ENCODE measurements at places on chromosomes 6 and 20.

DNA sequence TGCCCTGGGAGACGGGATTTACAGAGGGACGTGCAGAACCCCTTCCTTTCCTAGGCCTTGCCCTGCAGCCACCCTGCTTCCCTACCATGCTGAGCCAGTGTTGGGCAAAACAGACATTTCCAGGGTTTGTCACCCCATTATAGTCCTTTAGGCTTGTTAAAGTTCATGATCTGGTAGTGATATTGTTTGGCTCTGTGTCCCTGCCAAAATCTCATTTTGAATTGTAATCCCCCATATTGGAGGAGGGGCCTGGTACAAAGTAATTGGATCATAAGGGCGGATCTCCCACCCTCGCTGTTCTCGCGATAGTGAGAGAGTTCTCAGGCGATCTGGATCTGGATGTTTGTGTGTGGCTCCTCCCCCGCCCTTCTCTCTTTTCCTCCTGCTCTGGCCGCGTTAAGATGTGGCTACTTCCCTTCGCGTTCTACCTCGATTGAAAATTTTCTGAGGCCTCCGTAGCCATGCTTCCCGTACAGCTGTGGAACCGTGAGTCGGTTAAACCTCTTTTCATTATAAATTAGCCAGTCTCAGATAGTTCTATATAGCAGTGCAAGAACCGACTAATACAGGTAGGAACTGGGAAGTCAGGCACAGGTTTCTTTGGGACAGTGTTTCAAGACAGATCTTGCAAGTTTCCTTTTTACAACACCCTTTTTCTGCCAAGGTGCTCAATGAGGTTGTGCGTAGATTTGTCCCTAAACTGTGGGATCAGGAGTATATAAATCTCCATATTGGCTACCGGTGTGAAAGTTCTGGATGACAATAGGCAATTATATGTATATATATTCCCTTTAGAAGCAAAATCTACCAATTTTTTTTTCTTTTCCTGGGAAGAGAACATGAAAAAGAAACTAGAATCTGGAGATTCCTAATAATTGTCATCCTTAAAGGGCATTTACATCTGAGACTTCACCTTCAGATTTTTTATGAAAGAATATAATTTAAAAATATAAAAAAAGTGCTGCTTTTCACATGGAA, 152.1 kb downstream of the SAMD5 start:
- no peaks in the 10 kb centered on the region for H3K4me1 ChIP-seq
- no peak overlapping the region for H3K27ac ChIP-seq
- no peak overlapping the region for H3K4me3 ChIP-seq
- H3K36me3 ChIP-seq, result no peaks in the 10 kb centered on the region
- H3K27me3 ChIP-seq, result no peaks in the 10 kb centered on the region

- peak overlapping the region; percentile 14 for H3K4me3 ChIP-seq
- H3K36me3 ChIP-seq, result no peaks in the 10 kb centered on the region
- DNase-seq, result peak; percentile 78
Measured at GRCh38 chr20:53643031-53643832, 49.6 kb upstream of the ZNF217 start.

GRCh38 chr20:23142162-23143050, 56.3 kb upstream of the CD93 start:
- no peaks in the 10 kb centered on the region for H3K4me1 ChIP-seq
- DNase-seq, result no peak
- no peaks in the 10 kb centered on the region for H3K27me3 ChIP-seq
- peak overlapping the region; percentile 16 for H3K27ac ChIP-seq
- no peak overlapping the region for H3K4me3 ChIP-seq

GRCh38 chr6:26300828-26301227, 64.2 kb upstream of the BTN3A2 start:
- no peaks in the 10 kb centered on the region for H3K27me3 ChIP-seq
- DNase-seq, result no peak
- H3K4me1 ChIP-seq, result peaks cover 11% of the 10 kb centered on the region
- no peak overlapping the region for H3K4me3 ChIP-seq
- no peak overlapping the region for H3K27ac ChIP-seq

DNA sequence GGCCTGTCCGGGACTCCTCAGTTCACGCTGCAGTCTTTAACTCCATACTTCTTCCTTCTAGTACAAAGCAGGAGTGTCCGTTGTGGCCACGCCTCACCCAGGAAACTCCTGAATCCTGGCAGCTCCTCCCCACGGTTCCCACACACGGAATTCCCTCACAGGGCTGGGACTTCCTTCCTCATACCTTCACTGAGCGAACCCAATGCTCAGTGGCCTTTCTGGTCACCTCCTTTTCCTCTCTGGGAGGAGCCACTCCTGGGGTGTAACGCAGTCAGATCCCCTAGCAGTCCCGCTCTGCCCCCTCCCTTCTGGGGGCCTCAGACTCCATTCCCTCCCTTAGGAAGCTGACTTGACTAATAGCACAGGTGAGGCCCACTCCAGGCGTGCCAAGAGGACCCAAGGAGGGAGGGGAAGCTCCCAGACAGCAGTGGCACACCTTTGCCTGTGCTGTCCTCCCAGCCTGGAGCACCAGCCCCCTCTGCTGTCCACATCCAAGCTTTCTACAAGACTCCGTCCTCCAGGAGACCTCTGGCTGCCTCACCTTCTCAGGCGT, at the start of gene SLC52A3:
Gene SLC52A3, minus strand, starts transcription at position 75 of the 553 bp plus-strand sequence. CDS start 2,726 bp downstream, outside the sequence.
- no peaks in the 10 kb centered on the region for H3K4me1 ChIP-seq
- no peak within 1 kb of the TSS for H3K4me3 ChIP-seq
- no peak within 1 kb of the TSS for H3K27ac ChIP-seq

GRCh38 chr6:12578751-12579150, 137.8 kb upstream of the PHACTR1 start:
- H3K36me3 ChIP-seq, result no peaks in the 10 kb centered on the region
- DNase-seq, result no peak
- H3K27ac ChIP-seq, result no peak overlapping the region
- no peaks in the 10 kb centered on the region for H3K4me1 ChIP-seq

DNA sequence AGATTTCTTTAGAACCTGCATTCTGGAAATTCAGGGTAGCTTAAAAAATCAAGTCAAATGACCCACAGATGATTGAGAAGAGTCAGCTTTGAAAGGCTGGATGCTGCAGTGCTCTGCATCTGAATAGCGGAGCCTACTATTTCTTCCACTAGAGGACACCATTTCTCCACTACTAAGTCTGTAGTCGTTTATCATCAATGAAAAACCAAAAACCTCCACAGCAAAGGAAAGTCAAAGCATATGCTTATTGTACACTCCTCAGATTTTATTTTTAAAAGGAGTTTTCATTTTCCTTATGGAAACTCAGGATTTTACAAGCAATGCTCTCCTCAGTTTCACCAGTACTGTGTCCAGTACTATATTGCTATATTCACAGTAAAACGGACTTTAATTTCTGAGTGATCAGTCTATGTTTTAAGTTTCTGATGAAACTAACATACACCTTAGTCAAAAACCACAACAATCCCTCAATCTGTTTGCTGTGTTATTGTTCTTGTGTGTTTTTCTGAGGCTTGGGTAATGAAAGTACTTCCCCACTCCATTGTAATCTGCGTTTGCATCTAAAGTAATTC, 50.5 kb upstream of the ENPP5 start:
- no peak overlapping the region for H3K27ac ChIP-seq
- no peak overlapping the region for H3K4me3 ChIP-seq
- DNase-seq, result no peak
- H3K27me3 ChIP-seq, result no peaks in the 10 kb centered on the region
- no peaks in the 10 kb centered on the region for H3K36me3 ChIP-seq

DNA sequence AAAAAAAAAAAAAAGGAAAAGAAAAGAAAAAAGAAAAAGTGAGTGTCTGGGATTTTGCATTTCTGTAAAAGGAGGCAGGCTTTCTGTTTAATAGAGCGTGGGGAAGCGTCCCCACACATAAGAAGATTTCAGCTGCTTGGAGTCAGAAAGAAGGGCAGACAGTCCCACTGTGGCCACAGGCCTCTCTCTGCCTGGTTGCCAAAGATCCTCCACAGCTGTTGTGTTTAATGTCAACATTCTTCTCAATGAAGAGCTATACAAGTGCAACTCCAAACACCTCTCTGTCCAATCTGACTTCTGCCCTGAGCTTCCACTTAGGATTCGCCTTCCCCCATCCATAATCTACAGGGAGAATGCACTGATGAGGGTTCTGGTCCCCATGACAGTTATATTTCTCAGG, 64.3 kb upstream of the MLN start:
- H3K36me3 ChIP-seq, result no peaks in the 10 kb centered on the region
- no peaks in the 10 kb centered on the region for H3K27me3 ChIP-seq
- H3K4me1 ChIP-seq, result peaks cover 13% of the 10 kb centered on the region
- DNase-seq, result no peak
- no peak overlapping the region for H3K4me3 ChIP-seq

- H3K4me1 ChIP-seq, result no peaks in the 10 kb centered on the region
- peaks cover 5% of the 10 kb centered on the region for H3K27me3 ChIP-seq
- no peaks in the 10 kb centered on the region for H3K36me3 ChIP-seq
- DNase-seq, result peak; percentile 56
Measured at GRCh38 chr20:815914-816606, 17.5 kb upstream of the FAM110A start.

- no peak overlapping the region for H3K27ac ChIP-seq
- no peaks in the 10 kb centered on the region for H3K27me3 ChIP-seq
- H3K4me3 ChIP-seq, result no peak overlapping the region
- peaks cover 27% of the 10 kb centered on the region for H3K4me1 ChIP-seq
Measured at GRCh38 chr6:36094753-36095496, 35.4 kb upstream of the MAPK13 start.

DNA sequence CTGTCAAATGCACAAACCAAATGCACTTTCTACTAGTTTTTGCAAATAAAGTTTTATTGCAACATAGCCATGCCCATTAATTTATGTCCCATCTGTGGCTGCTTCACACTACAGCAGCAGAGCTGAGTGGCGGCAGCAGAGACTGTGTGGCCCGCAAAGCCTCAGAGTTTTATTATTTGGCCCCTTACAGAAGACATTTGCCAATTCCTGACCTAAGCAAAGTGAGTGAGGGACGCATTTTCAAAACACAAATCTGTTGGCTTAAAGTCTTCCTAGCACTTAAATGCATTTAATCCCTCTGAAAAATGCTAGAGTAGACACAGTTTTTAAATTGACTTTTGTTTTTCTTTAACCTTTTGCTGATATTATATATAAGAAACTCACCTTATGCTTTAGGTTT, 126.4 kb downstream of the PHACTR3 start:
- no peaks in the 10 kb centered on the region for H3K27me3 ChIP-seq
- no peaks in the 10 kb centered on the region for H3K36me3 ChIP-seq
- DNase-seq, result no peak
- no peak overlapping the region for H3K4me3 ChIP-seq
- H3K27ac ChIP-seq, result no peak overlapping the region
- no peaks in the 10 kb centered on the region for H3K4me1 ChIP-seq

GRCh38 chr6:75234126-75234865, 9.3 kb downstream of the COX7A2 start:
- H3K36me3 ChIP-seq, result peaks cover 4% of the 10 kb centered on the region
- DNase-seq, result no peak
- H3K27me3 ChIP-seq, result no peaks in the 10 kb centered on the region
- H3K4me3 ChIP-seq, result no peak overlapping the region
- H3K27ac ChIP-seq, result no peak overlapping the region
- H3K4me1 ChIP-seq, result no peaks in the 10 kb centered on the region

GRCh38 chr6:170025935-170026750, 264.7 kb downstream of the DLL1 start:
- no peaks in the 10 kb centered on the region for H3K4me1 ChIP-seq
- H3K36me3 ChIP-seq, result no peaks in the 10 kb centered on the region
- no peak overlapping the region for H3K4me3 ChIP-seq
- H3K27me3 ChIP-seq, result no peaks in the 10 kb centered on the region
- DNase-seq, result no peak
- no peak overlapping the region for H3K27ac ChIP-seq

GRCh38 chr20:574297-574942, 30.8 kb upstream of the CSNK2A1 start:
- no peak for DNase-seq
- H3K4me1 ChIP-seq, result no peaks in the 10 kb centered on the region
- no peak overlapping the region for H3K27ac ChIP-seq
- no peak overlapping the region for H3K4me3 ChIP-seq

GRCh38 chr6:136593748-136594490, 43.7 kb upstream of the MAP7 start:
- no peaks in the 10 kb centered on the region for H3K27me3 ChIP-seq
- H3K27ac ChIP-seq, result no peak overlapping the region
- H3K36me3 ChIP-seq, result peaks cover 34% of the 10 kb centered on the region
- peaks cover 12% of the 10 kb centered on the region for H3K4me1 ChIP-seq
- peak; percentile 41 for DNase-seq
- peak overlapping the region; percentile 13 for H3K4me3 ChIP-seq

GRCh38 chr20:17236766-17237165, 9.9 kb downstream of the PCSK2 start:
- no peaks in the 10 kb centered on the region for H3K36me3 ChIP-seq
- DNase-seq, result no peak
- no peaks in the 10 kb centered on the region for H3K27me3 ChIP-seq
- H3K27ac ChIP-seq, result no peak overlapping the region

- no peak overlapping the region for H3K4me3 ChIP-seq
- no peaks in the 10 kb centered on the region for H3K4me1 ChIP-seq
- no peak for DNase-seq
- no peak overlapping the region for H3K27ac ChIP-seq
Measured at GRCh38 chr6:105492706-105493673, 90.1 kb upstream of the PREP start.

DNA sequence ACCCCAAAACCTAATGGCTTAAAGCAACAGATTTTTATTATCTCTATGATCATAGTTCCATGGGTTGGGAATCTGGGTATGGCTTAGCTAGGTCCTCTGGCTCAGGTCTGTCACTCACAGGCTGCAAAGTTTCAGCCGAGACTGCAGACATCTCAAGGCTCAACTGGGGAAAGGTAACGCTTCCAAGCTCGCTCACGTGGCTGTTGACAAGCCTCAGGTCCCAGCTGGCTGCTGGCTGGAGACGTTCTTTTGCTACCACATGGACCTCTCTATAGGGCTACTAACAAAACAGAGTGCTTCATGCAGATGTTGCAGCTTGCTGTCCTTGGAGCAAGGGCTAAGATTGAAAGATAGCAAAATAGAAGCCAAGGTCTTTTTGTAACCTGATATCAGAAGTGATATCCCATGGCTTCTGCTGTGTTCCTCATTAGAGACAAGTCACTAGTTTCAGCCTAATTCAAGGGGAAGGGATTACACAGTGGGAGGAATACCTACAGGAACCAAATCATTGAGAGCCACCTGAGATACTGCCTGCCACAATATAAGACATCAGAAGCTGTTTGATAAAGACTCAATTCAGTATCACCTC, 6.6 kb downstream of the HTR1E start:
- no peak for DNase-seq
- no peaks in the 10 kb centered on the region for H3K27me3 ChIP-seq
- no peaks in the 10 kb centered on the region for H3K4me1 ChIP-seq
- no peaks in the 10 kb centered on the region for H3K36me3 ChIP-seq
- no peak overlapping the region for H3K4me3 ChIP-seq

DNA sequence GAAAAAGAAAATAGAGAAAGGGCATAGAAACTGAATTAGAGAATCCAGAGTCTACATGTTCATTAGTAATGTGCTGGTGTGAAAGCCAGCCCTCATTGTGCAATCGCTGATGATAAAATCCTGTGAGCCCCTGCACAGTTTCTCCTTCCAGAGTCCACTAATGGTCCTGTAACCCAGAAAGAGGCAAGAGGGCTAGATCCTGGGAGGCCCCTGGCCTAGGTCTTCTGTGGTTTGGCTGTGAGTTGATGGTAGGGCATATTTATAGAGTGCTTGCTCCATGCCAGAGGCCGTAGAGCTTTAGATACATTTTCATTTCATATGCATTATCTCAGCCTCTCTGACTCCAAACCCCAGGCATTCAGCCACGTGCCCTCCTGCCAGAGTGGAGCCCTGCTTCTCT, 94.9 kb upstream of the MTHFD1L start:
- no peak for DNase-seq
- no peaks in the 10 kb centered on the region for H3K36me3 ChIP-seq
- H3K4me3 ChIP-seq, result no peak overlapping the region
- no peaks in the 10 kb centered on the region for H3K27me3 ChIP-seq
